Stimulated activated CD4-positive, alpha-beta T cell treated with anti-CD3 and anti-CD28 coated beads, Interleukin-12 subunit alpha, Interleukin-12 subunit beta, amount 100 ng/mL, for 4 hours (primary cell): ENCODE measurements at places on chromosomes 1 and 21.
A peak's percentile ranks its signal among the peaks of the same experiment; 100 is the strongest.

DNA sequence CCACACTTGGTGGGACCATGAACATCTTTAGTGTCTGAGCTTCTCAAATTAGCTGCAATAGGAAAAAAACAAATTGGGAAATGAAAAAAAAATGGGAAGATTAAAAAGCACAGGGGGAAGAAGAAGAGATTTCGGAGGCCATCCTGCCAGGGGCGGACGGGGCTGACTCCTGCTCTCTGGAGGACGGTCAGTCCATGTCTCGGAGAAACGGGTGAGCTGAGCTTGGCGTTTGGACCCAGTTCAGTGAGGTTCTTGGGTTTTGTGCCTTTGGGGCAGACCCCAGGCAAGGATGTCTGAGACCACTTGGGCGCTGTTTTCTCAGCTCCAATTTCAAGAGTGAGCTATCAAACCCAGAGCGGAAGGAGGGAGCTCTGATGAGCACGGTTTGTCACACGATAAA, 123.9 kb downstream of the PRDM2 start:
- no peak for DNase-seq

- no peak for DNase-seq
Observed at GRCh38 chr1:156438278-156438987, 62.1 kb downstream of the MEF2D start.

DNA sequence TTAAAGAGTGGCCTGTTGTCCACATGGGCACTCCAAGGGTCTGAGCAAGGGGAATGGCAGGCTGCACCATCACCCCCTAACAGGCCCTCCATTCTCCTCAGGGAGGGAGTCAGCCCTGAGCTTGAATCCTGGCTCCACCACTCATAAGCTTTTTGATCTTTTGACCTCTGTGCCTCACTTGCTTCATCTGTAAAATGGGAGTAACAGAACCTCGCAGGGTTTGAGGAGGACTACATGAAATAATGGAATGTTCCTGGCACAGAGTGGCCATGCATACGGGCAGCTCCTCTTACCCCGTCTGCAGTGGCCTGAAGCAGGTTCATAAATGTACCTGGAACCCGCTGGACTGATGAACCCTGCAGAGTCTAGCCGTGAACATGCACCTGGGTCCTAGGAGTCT, 2.1 kb upstream of the XKR8 start:
- DNase-seq: no peak

DNA sequence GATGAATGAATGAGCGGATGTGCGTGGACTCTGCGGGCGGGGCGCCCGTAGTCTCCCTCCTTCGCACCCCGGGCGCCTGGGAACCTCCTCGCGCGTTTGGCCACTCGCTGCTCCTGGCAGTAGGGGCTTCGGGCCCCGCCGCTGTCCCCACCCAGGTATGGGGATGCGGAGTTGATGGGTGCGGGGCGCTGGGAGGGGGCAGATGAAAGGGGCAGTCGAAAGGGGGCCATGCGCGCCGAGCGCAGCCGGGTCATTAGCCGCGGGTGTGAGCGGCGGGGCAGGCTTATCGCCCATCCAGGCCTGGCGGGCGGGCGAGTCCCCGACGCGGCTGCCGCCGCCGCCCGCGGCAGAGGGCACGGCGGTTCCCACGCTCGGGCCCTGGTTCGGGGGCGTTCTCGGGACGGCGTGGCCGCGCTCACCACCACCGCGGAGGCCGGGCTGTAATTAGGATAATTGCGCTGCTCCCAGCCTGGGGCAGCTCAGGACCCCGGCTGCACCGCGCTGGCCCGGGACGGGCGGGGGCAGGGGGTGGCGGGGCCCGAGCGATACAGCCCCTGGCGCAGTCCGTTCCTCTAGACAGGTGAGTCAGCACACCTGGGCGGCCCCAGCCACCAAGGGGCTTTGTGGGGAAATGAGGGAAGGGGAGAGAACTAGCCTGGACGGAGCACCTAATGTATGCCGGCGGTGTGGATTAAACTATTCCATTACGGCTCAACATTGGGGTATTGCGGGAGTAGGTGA, 22.1 kb upstream of the CITED4 start:
- DNase-seq: no peak

GRCh38 chr21:36419996-36420395, 34.8 kb downstream of the CHAF1B start:
- peak; percentile 19 for DNase-seq

DNA sequence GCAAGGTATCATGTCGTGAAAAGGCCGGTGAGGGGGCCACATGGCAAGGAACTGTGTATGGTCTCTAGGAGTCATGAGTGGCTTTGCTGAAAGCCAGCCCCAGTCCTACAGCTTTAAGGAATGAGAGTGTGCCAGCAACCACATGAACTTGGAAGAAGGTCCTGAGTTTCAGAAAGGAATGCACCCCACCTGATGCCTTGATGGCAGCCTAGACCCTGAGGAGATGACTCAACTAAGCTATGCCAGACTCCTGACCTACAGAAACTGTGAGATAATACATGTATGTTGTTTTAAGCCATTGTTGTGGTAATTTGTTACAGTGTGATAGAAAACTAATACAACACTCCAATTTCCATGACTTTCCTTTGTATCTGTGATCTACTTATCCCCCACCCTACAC, 33.5 kb upstream of the AKT3 start:
- DNase-seq: no peak

- DNase-seq: no peak
Observed at GRCh38 chr1:163131981-163132380, 62.8 kb downstream of the RGS4 start.

GRCh38 chr1:61081686-61082310, 563 bp upstream of the NFIA start:
- peak; percentile 47 for DNase-seq

- DNase-seq: no peak
Observed at GRCh38 chr1:9855186-9855585, 31.4 kb upstream of the CLSTN1 start.

DNA sequence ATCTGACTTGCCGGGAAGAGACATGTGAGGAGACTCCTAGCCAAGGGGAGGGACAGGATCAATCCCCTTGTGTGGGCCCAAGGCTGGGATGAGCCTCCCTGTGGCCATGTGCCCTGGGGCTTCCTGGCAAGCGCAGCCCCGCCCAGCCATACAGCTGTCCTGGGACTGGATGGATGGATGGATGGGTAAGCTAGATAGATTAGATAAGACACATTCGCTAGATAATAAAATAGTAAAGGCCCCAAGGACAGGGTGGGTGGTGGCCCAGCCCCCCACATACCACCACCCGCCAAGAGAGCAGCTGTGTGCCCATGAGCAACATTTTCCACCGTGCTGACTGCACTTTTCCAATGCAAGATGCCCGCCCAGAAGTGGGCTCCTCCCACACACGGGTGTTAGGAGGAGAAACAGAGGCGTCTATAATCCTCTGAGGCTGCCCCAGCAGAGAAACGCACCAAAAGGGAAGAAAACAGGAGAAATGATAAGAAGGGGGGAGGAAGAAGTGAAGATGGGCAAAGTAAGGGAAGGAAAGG, 25.1 kb downstream of the ZBTB17 start:
- DNase-seq: peak; percentile 76
